SK-N-SH (cell line): ENCODE measurements at places on chromosomes 2 and 18. TPM values are rescaled to one million over a fixed set of nuclear protein-coding genes. Genes with fewer than 3 reads are reported as not detected.

GRCh38 chr18:72674710-72675109, 130.6 kb upstream of the CBLN2 start:
- no peak for DNase-seq

DNA sequence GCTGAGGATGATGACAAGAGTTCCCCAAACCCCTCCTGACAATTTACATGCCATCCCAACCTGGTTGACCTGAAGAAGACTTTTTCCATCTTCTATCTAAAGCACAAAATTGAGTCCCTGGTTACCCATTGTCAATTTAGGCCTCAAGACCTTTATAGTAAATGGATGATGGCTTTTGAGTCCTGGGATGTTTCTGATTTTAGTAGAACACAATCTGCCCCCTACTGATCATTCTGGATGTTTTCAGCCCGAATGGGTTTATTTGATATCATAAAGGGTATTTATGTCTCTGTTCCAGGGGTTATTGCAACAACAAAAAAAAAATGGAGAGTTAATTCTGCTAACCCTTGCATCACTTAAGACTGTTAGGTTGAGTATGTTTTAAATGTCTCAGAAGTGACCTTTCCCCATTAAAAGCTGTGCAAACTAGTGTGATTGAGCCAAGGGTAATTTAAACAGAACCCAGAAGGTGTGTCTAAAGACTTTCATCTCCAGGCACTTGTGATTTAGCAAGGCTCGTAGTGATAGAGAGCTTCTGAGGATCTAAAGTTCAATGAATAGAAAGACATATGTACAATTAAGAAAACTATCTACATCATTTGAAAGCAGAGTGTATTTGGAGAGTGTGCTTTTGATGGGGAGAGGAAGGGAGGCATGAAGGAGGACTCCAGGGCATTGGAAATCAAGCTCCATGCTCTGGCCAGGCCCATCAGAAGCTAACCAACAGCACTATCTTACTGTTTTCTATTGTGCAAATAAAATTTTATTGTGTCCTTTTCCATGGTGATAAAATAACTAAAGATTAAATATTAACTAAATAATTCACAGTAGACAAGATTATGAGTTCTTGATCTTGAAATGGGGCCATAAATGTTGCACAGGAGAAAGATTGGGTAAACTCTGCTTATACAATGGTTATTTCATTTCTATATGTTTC, 96.6 kb upstream of the NOSTRIN start:
- no peak for DNase-seq

DNA sequence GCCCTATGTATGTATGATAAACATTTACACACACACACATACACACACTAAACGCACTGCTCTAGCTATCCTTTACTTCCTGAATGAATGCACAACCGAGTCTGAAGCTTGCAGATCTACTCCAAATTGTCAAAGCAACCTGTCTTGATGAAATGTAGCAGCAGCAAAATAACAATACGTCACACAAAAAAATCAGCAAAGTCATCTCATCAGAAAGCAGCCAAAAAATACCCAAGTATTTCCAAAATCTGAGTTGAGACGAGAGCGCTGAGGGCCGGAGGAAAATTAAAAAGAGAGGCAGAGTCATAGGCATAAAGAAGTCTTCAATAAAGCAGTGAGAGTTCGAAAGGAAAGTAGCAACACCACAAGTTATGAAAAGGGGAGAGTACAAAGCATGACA, 67.7 kb downstream of the ZNF521 start:
- no peak for DNase-seq

DNA sequence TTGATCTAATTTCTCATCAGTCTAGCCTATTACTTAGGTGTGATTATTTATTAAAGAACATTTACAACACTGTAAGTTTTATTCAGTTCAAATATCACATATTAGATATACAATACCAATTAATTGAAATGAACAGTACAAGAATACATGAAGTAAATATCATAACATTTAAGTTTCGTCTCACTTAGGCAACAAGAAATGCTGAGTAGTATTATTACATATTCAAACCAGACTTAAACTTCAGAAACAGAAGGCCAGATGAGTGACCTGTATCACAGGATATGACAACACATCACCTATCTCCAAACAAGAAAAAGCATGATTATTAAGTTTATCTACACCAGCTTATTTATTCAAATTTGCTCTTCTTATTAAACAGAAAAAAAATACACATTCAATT, 48.9 kb downstream of the LONRF2 start:
- DNase-seq, result no peak

DNA sequence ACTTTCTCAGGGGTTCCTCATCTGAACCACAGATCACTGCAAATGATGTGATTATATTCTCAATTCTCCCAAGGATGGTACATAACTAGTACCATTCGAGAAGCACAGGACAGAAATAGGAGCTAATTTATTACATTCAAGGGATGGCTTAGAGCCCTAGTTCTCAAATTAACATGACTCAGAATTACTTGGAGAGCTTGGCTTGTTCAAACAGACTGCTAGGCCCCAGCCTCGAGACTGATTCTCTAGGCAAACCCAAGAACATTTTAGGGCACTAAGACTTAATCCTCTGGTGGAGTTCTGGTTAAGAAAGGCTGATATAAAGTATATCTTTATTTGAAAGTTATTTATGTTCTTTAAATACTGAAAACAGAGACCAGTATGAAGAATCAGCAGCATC, 35.8 kb downstream of the HIBCH start:
- no peak for DNase-seq

- no peak for DNase-seq
Measured at GRCh38 chr2:129325151-129325550, 654.3 kb upstream of the RAB6C start.

- DNase-seq, result no peak
Measured at GRCh38 chr2:209726311-209726710, 45.3 kb upstream of the UNC80 start.

DNA sequence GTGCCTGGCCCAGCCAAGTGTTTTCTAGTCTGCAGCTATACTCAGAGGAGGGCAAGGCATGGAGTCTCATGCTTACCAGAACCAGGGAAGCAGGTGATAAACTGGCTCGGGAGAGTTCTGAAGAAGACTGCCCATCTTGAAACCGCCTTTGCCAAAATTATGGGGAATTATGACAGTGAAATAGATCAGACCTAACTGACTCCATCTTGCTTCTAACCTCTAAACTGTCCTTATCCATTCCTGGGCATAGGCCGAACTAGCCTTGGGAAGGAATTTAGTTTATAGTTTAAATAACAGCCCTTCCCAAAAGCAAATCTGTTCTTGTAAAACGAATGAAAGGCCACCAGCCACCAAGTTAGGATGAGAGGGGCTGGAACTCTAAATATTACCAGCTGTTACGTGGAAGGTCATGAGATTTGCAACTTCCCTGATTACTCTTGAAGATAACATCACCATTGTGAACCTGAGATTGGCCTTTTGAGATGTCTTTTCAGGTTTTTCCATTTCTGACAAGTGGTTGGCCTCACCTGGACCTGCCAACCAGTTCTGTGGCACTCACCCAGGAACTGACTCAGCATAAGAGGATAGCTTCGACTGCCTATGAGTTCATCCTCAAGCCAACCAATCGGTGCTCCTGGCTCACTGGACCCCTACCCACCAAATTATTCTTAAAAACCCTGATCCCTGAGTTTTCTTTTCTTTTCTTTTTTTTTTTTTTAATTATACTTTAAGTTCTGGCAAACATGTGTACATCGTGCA, 23.4 kb downstream of the CHCHD5 start:
- DNase-seq, result no peak

- DNase-seq, result no peak
Measured at GRCh38 chr2:20496076-20496872, 49.4 kb downstream of the RHOB start.

DNA sequence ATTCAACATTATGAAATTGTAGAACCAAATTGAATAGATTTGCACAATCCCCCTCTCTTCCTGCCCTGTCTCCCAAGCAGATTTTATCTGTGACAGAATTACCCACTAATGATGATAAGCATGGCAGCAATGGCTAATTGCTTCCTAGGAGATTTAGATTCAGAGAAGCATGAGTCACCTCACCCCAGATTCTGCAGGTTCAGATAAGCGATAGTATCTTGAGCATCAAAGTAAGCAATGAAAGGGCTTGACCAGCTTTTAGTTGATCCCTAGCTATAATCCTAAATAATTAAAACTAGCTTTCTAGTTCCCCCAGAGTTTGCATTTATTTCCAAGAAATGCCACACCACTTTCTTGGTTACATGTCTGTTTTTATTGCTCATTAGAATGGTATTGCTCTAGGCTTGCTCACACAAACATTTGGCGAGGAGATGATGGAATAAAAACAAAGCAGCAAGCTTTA, 204.3 kb downstream of the GULP1 start:
- DNase-seq, result peak; percentile 29

DNA sequence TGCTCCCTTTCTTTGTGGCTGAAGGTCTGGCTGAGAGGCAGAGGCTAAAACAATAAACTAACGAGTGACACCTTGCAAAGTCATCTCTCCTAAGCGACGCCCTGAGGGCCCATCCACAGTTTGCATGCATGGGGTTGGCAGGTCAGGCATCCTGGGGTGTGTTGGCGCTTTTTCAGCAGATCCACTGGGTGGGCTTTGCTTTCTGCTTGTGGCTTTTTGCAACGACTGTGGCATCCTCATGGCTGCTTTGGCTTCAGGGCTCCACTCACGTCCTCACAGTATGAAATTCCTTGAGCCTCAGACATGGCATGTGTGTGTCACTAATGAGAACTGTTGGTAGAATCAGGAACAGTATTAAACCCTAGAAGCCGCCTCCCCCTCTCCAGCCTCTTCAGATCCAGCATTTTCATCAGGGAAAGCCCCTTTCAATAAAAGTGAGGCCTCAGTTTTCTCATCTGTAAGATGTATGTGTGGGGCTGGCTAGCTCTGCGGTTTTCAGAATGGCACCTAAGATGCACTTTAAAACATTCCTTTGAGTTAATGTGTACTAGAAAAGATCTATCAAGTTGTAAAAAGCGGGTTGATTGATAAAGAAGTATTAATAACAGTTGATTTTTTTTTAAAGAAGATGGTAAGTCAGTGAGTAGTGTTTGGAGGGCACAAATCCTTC, 72.5 kb downstream of the SH3BP4 start:
- DNase-seq, result no peak

DNA sequence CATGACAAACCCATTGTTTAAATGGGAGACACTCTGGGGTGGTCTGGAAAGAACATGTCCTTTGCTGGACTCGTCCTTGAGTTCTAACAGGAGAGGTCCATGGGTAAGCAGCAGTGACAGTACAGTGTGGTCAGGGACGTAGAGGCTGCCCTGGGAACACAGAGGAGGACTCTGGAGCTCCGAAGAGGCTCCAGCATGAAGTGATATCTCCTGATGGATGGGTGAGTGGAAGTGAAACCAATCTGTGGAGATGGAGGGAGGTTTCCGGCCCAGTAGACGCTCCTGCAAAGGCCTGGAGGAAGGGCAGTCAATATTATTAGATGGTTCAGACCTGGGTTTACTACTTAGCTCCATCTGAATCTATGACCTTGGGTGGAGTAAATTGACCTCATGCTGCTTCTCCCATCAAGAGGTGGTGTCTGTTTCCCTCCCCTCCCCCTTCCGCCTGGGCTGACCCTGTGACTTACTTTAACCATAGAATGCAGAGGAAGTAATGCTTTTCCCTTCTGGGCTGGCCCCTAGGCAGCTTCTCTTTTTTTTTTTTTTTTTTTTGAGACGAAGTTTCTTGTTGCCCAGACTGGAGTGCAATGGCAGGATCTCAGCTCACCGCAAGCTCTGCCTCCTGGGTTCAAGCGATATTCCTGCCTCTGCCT, 2.3 kb upstream of the TFCP2L1 start:
- DNase-seq, result no peak

GRCh38 chr18:48840491-48840877, 110.3 kb downstream of the SMAD7 start:
- no peak for DNase-seq

DNA sequence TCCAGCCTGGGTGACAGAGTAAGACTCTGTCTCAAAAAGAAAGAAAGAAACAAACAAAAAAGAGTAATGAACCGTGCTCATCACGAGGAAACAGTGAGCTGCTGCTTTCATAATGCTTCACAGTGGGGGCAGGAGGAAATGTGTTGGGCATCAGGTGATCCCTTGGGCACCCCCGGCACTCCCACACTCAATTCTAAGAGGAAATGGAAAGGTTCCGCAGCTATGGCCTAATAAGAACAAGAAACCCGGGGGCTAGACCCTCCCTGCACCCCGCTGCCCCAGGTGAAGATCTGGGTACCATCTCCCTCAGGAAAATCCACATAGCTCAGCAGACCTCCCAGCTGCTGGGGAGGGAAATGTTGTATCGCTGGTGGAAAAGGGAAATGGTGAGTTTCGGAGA, 118.9 kb downstream of the LPIN1 start:
- DNase-seq, result no peak

DNA sequence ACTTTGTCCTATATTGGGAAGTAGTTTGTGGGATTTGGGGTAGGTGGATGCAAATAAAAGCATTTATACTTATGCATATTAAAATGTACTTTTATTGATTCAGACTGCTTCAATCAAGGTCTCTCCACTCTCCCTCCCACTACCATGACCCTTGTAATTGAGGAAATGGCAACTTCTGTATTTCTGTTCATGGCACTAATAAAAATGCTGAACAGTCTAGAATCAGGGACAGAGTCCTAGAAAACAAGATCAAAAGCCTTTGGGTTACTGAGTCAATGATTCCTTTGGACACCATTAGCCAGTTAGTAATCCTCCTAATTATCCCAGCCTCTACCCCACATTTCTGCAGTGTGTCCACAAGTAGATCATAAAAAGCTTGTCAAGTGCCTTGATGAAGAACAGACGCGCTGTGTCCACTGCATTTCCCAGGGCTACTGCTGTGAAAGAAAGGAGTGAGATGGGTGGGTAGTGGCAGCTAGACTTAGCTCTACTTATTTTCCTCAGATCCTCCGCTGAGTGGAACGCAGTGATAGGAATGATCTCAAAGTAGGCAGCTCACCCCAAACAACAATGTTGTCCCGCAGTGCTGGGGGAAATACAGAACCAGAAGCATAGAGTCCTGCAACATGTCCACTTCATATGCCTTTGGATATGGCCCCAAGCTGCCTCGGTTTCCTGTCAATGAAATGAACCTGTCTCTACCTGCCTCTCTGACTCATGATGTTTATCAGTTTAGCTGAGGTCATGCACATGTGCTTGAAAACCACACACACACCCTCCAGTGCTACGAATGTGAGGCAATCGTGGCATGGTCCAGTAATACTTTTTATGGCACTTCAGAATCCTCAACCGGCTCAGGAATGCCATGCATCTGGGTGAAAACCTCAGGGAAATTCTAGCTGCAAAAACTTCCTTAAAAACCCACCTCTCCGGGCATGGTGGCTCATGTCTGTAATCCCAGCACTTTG, 115.5 kb downstream of the COL6A3 start:
- peak; percentile 33 for DNase-seq

ARHGAP25 gene
- polyA plus RNA-seq, result not detected in 2 replicates

PDE1A gene
- 0.08 and 0.10 TPM in 2 replicates for polyA plus RNA-seq

FBXO41 gene
- polyA plus RNA-seq, result 3.1 and 3.5 TPM in 2 replicates

ALK gene
- 0.30 and 0.55 TPM in 2 replicates for polyA plus RNA-seq

B3GNT7 gene
- polyA plus RNA-seq, result 0.05 and 0.12 TPM in 2 replicates

ASTL gene
- not detected in 2 replicates for polyA plus RNA-seq

SP100 gene
- polyA plus RNA-seq, result 38.1 and 50.6 TPM in 2 replicates

FER1L5 gene
- 0.02 TPM in 1 of 2 replicates, not detected in the other for polyA plus RNA-seq

OR6B2 gene
- polyA plus RNA-seq, result not detected in 2 replicates

REG1A gene
- not detected in 2 replicates for polyA plus RNA-seq

USP37 gene
- 0.95 and 1.4 TPM in 2 replicates for polyA plus RNA-seq

ZNF521 gene
- 14.1 and 17.8 TPM in 2 replicates for polyA plus RNA-seq
